ENCODE measurements at places on chromosomes 7 and 10.

- DNase-seq, result no peak
Observed at GRCh38 chr7:120829487-120829886, 28.5 kb downstream of the TSPAN12 start.

GRCh38 chr10:77168161-77168560, 469.4 kb downstream of the KCNMA1 start:
- no peak for DNase-seq

GRCh38 chr7:117808341-117808757, 64.9 kb downstream of the CTTNBP2 start:
- DNase-seq, result no peak

GRCh38 chr10:97796651-97797050, 24.9 kb upstream of the SFRP5 start:
- DNase-seq, result no peak

DNA sequence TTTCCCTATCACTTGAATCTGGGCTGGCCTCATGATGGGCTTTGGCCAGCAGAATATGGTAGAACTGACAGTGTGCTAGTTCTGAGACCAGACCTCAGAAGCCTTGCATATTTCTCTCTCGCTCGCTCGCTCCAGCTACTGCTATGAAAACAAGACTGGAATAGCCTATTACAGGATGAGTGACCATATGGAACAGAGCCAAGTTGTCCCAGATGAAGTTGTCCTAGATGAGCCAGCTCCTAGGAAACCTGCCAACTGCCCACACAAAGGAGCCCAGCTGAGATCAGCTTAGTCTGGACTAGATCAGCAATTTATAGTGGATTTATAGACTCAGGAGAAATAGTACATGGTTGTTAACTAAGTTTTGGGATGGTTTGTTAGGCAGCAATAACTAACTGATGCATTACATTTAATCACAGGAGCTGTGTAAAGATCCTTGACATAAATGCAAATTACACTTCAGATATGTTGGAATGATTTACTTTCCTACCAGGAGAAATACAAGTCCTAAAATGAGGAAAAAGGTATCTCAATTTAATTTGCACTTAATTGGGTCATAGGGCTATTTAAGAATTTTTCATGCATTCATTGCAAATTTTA, 6.8 kb upstream of the HECW1 start:
- no peak for DNase-seq

GRCh38 chr10:69091143-69091651, 3.3 kb downstream of the SRGN start:
- no peak for DNase-seq

All from osteocyte (in vitro differentiated cells).